MCF 10A (cell line): ENCODE measurements at places on chromosomes 4 and X.
A peak's percentile ranks its signal among the peaks of the same experiment; 100 is the strongest.

DNA sequence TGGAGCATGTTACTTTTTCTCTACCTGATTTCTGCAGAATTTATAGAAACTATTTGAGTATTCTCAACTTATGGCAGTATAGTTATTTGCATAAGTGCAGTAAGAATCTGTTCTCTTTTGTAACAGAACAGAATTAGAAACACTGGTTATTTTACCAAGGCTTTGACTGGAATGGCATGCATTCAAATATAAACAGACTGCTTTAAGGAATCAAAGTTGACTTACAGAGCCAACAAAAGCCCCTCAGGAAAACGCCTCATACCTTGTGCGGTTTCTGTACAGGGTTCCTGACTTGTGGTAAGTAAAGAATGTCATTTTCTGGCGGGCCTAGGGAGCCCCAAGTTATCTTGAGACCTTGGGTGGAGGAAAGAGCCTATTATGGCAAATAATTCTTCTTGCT, 97.1 kb downstream of the GPR143 start:
- no peak for DNase-seq

DNA sequence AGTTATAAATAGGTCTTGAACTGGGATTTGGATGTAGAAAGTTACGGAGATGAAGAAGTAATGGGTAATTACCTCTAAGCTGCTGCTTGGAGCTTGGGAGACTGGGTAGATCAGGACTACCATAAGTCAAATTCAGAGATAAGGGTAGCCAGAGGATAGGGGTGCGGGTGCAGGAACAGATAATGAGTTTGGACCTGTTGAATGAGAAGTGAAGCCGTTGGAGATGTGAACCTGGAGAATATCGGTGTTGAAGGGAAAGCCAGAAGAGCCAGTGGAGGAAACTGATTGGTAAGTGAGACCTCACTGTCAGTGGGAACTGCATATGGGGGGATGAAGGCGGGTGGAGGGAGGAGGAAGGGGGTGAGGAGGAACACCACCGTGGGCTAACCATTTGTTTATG, 618 bp upstream of the FOXO4 start:
- no peak for DNase-seq

- no peak for DNase-seq
Measured at GRCh38 chr4:14152834-14153519, 525.5 kb upstream of the BOD1L1 start.

DNA sequence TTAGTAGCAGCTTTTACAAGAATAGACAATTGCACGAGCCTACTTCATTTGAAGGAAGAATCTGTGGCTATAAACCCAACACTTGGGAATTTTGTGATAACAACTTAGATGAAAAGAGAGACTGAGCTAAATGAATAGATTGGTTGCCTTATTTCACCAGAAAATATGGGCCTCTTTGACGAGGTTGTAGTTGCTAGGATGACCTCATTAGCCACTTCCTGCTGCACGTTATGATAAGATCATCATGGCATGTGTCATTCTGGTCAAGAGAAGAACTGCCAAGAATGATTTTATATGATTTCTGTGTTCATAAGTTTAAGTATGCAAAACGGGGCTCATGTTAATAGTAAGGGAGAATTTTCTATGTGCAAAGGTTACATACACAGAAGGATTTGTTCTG, 321.9 kb upstream of the GIMD1 start:
- peak; percentile 9 for DNase-seq

GRCh38 chr4:88792268-88792781, 94.7 kb upstream of the NAP1L5 start:
- peak; percentile 77 for DNase-seq

DNA sequence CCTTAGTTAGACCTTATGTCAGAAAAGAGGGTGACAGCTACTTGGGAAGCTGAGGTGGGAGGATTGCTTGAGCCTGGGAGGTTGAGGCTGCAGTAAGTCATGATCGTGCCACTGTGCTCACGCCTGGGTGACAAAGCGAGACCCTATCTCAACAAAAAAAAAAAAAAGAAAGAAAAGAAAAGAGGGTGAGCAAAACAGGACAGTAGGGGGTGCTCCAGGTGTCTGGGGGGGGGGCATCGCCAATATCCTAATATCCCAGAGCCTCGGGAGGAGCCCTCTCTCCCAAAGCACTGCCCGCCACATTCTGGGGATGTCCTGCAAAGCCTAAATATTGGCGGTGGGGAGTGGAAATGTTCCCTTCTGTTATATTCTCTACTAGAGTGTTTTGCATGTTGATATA, 120.9 kb upstream of the TBL1X start:
- DNase-seq = no peak

DNA sequence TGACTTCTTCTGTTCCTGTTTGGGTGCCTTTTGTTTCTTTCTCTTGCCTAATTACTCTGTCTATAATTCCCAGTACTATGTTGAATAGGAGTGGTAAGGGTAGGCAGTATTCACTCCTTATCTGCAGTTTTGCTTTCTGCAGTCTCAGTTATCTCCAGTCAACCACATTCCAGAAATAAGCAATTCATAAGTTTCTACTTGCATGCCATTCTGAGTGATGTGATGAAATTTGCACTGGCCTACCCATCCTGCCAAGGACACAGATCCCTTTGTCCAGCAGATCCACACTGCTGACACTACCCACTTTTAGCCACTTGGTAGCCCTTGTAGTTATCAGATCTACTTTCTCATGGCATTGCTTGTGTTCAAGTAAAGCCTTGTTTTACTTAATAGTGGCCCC, 971.6 kb upstream of the INTU start:
- DNase-seq = no peak

DNA sequence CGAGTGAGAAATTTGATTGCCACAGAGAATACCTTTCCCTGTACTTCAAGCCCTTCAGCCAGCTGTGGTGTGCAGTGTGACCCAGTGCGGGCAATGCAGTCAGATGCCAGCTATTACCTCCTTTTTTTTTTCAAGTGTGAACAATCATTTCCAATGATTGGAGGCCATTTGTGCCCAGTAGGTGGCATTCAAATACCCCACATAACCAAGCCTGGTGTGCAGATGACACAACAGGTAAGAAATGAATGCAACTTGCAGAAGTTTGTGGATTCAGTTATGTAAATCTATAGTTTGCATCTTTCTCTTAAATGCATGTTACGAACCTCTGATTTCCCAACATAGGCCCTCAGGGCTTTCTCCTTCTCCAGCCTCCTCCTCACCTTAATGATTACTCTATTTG, 98.0 kb downstream of the CLCN4 start:
- DNase-seq = peak; percentile 26

DNA sequence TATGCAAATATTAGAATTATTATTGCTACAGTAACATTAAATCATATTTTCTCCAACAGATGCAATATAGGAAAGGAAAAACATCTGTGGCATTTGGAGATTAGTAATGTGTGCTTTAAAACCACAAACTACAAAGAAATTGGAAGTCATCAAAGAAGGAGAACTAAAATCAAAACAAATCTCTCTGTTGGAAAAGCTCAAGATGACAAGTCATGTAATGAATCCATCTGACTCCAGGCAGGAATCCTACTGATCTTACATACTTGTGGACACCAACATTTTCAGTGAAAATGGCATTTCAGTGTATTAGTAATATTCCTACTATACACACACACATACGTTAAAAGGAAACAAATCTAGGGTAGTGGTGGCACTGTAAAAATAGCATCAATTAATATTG, 98.2 kb downstream of the SLC39A8 start:
- DNase-seq = no peak

GRCh38 chrX:19794690-19795089, 92.7 kb downstream of the SH3KBP1 start:
- no peak for DNase-seq

DNA sequence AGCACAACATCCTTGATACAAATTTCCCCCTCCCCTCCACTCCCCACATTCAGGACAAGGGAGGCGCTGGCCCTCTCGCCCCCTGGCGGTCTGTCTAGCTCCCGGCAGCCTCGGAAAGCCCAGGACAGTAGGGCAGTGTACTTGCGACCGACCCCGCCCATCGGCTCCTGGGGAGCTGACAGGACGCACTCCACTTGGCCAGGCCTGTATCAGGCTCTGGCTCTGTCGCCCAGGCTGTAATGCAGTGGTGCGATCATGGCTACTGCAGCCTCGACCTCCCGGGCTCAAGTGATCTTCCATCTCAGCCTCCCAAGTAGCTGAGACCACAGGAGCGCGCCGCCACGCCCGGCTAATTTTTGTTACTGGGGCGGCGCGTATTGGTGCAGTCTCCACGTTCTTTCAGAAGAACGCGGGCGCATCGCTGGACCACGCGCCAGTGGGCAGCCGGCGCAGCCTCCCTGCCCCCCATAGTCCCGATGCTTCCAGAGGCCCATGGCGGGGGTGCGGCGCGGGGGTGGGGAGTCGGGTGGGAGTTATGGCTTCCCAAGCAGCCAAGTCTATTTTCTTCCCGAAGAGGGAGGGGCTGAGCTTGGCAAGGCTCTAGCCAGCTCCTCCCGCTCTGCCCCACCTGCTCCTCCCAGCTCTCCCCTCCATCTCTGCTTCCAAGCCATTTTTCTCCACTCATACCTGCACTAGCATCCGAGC, 7.8 kb upstream of the AKAP14 start:
- DNase-seq = peak; percentile 65

GRCh38 chrX:129590596-129590995, 50.5 kb downstream of the OCRL start:
- no peak for DNase-seq

DNA sequence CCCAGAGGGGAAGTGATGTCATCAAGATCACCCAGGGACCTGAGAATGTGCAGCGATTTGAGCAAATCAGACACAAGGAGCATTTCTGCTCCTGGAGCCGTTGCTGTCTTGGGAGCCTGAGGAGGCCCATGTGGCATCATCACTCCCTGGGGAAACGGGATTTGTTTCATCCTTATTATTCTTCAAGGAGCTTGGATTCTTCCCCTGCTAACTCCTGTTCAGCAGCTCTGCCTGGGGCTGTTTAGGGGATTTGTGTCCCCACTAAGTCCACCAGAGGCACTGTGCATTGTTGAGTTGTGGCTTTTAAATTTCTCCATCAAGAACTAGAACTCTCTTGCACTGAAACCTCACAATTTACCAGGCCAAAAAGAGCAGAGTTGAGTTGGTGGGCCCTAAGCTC, 104.2 kb upstream of the MSX1 start:
- DNase-seq = no peak

GRCh38 chr4:43133566-43133965, 241.1 kb downstream of the GRXCR1 start:
- no peak for DNase-seq
